ENCODE measurements at places on chromosomes 2 and 18.

DNA sequence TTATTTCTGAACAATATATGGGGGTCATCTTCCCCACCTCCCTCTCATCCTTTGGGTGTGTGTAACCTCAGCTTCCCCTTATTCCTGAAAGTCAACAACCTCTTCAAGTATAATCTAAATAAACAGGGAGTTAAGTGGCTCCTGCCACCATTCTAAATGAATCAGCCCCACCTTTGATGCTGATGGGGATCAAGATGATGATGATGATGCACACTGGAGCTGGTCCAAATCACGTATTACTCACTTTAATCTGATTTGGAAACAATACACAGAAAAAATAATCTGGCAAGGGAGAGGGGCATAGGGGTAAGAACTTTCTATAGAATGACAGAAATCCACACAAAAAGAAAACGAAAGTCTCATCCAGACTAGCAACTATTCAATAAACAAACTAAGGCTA, 7.1 kb downstream of the ACVR1 start:
- no peak for DNase-seq

GRCh38 chr2:113217455-113218282, 43.9 kb downstream of the PSD4 start:
- no peak for DNase-seq

- DNase-seq, result no peak
Observed at GRCh38 chr2:8021921-8022320, 659.9 kb upstream of the ID2 start.

- peak; percentile 37 for DNase-seq
Observed at GRCh38 chr2:190637281-190637734, 11.6 kb upstream of the NAB1 start.

- no peak for DNase-seq
Observed at GRCh38 chr18:42525905-42526304, 570.9 kb downstream of the PIK3C3 start.

DNA sequence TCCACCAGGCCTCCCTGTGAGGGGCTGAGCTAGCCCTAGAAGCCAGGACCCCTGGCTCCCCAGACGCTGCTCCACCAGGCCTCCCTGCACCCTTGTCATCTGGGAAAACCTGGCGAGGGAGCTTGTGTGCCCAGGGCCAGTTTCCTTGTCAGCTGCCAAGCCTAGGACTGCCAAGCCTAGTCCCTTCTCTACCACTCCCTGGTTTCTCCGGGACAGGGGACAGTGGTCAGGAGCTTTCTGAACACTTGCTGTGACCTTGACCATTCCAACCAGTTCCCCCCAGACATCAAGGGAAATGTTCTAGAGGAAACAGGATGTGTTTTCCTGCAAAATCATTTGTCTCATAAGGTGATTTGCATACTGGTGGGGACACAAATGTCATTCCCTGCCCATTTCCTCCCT, 41.3 kb upstream of the MRPL33 start:
- DNase-seq, result no peak

DNA sequence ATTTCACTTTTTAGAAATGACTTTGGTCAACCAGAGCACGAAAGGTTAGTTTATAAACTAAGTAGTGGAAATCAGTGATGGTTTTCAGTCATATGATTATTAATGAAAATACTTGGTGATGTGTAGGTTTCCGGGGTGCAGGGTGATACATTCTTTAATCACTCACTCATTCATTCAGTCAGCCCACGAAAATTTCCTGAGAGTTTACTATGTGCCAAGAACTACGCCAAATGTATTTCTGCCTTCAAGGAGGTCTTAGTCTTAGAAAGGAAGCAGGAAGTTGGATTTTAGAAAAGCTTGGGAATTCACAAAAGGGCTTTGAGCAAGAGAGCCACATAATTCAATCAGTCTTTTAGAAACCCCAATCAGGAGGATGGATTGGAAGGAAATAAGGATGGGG, 543.6 kb downstream of the PLCL1 start:
- DNase-seq, result no peak

DNA sequence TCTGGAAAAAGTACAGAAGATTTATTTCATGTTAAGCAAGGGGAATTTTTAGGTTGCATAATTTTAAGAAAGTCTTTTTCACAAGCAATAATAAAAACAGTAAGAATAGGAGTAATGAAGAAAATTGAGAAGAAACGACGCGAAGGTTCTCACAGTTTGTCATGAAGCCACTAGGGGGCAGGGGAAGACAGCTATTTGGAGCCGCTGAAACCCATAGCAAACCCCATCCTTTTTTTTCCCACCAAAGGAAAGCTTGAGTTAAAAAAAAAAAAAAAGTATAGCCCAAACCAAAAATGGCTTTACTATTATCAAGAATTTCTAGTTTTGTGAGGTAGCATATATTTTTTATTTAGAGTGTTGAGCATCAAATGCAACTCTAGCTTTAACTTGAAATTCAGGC, 300.9 kb downstream of the PHLPP1 start:
- peak; percentile 91 for DNase-seq

- DNase-seq, result peak; percentile 58
Observed at GRCh38 chr2:57460396-57461276, 586.0 kb upstream of the VRK2 start.

DNA sequence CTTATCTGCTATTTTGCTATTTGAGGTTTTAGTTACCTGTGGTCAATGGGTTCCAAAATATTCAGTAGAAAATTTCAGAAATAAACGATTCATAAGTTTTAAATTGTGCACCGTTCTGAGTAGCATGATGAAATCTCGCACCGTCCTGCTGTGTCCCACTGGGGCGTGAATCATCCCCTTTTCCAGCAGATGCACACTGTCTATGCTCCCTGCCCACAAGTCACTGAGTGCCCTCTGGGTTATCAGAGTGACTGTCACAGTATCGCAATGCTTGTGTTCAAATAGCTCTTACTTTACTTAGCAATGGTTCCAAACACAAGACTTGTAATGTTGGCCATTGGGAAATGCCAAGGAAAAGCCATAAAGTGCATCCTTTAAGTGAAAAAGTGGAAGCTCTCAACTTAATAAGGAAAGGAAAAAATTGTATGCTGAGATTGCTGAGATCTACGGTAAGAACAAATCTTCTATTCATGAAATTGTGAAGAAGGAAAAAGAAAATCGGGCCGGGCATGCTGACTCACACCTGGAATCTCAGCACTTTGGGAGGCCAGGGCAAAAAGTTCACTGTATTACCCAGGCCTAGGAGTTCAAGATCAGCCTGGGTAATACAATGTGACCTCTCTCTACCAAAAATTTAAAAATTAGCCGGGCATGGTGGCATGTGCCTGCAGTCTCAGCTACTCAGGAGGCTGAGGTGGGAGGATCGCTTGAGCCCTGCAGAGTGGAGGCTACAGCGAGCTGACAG, 13.3 kb downstream of the COL4A3 start:
- no peak for DNase-seq

- no peak for DNase-seq
Observed at GRCh38 chr18:78871618-78872017, 108.0 kb upstream of the SALL3 start.

GRCh38 chr18:50969448-50969847, 1.6 kb downstream of the ELAC1 start:
- DNase-seq, result no peak

- peak; percentile 14 for DNase-seq
Observed at GRCh38 chr2:95062242-95063085, 37.0 kb downstream of the MAL start.

DNA sequence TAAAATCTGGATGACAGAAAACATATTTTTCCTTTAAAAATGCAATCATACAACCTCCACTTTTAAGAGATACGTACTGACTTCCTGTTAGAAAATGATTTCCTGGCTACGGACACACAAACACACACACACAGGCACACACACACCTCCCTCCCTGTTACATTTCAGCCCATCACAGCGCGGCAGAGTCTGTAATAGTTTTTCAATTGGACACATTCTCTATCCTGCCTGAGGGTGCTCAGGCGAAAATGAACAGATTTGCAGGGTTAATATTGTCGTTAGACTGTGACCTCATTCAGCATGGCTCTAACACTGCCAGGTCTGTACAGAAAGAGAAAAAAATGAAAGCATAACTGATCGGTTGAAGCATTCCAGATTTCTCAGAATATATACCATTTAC, 45.0 kb downstream of the KCTD1 start:
- DNase-seq, result no peak

DNA sequence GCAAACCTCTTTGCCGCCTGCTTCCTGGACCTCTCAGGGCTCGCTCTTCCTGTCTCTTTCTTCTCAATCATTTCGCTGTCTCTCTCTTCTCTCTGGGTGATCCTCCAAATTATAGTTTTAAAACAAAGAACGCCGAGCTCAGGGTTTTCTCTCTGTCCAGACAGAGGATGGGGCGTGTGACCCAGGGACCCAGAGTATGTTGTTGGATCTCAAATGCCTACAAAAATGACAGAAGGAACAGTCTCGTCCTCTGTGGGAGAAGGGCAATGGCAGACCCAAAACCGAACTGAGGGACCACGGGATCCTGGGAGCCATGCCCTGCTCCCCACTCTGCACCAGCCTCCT, 88.5 kb downstream of the EIPR1 start:
- DNase-seq, result no peak

- DNase-seq, result no peak
Observed at GRCh38 chr18:46416706-46417638, 240.0 kb downstream of the LOXHD1 start.

DNA sequence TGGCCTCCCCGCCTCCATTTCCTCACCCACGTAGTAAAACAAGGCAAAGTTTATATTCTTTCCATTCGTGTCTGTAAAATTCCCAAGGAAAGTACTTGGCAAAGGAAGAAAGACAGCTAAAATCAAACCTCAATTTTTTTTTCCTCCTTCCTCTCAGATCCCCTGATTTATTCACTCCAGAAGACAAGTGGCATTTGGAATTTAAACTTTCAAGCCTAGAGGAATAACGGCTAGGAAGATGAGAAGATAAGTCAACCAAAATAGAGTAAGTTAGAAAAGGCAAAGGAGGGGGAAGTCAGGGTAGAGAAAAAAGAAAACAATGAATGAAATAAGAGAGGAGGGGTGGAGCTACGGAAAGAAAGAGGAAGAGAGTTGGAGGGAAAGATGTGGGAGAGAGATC, 198.9 kb upstream of the PIK3C3 start:
- no peak for DNase-seq

GRCh38 chr2:128646691-128647090, 328.0 kb upstream of the HS6ST1 start:
- no peak for DNase-seq

DNA sequence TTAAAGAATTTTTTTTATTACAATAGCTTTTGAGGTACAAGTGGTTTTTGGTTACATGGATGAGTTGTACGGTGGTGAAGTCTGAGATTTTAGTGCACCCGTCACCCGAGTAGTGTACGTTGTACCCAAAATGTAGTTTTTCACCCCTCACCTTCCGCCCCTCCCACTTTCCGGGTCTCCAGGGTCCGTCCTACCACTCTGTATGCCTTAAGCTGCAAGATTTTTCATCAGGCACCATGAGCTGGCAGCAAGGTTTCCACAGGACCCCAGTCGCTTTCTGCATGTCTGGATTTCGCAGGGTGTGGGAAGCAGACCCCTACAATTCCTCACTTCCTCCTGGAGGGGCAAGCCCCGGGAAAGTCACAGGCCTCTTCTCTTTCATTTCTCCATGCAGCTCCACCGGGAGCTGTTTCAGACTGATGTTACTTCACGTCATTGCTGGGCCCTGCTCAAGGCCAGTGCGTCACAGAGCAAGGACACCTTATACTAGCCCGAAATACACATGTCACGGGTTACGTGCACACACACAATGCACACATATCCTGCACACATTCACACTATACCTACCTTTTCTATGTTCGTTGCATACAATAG, 179.1 kb downstream of the ZFP36L2 start:
- DNase-seq, result no peak

GRCh38 chr2:42076357-42077225, 28.8 kb downstream of the PKDCC start:
- DNase-seq, result no peak

GRCh38 chr2:54927085-54927750, 123.0 kb downstream of the RTN4 start:
- no peak for DNase-seq

All from NCI-H1417 (cell line).